ENCODE measurements at places on chromosomes 6 and 20. TPM values are rescaled to one million over a fixed set of nuclear protein-coding genes. Genes with fewer than 3 reads are reported as not detected.
A peak's percentile ranks its signal among the peaks of the same experiment; 100 is the strongest.

- peak; percentile 14 for DNase-seq
Observed at GRCh38 chr6:166466178-166467122, 83.7 kb upstream of the MPC1 start.

DNA sequence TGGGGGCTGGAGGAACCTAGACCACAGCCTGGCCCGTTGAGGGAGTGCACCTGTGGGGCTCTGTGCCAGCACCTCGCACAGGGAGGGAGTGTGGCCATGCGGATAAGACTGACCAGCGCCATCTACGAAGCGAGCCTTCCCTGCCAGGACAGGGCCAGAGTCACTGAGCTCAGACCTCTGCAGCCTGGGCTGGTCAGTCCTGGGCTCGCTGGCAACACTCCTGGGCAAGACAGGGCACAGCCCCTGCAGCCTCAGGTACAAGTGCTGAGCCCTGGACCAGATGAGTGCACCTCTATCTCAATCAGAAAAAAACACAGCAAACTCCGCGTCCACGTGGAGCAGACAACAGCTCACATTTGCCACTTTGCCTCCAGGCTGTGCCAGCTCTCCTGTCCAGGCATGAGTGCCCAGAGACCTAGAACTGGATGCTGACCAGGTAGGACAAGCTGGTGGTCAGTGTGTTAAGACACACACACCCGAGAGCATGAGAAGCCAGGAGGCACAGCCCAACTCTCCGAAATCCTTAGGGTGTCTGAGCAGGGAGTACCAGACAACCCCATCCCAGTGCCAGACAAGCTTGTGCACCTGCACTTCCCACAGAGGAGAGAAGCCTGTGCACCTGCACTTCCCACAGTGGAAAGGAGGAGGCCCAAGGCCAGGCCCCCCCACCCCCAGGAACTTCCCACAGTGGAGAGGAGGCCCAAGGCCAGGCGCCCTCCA is 4.9 kb downstream of the ARFRP1 start:
- DNase-seq, result no peak

The POPDC3 gene
- total RNA-seq, result 33.3 TPM

GRCh38 chr6:111602481-111603011 is 3.1 kb downstream of the TRAF3IP2 start:
- DNase-seq, result no peak

DNA sequence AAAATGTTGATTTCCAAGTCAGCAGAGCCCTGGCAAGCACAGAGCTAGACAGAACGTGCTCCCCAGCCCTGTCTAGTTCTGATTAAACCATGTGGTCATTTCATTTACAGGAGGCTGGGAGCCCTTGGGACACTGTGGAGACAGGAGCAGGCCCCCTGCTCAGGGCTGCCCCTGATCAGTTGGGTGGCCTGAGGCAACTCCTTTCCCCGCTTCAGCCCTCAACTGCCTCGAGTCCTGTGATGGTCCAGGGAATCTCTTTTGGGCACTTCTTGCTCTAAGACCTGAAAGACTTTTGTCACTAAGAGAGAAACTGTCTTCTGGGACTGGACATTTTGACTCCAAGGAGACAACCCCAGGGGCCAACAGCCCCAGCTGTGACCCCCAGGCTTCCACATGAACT is 13.5 kb downstream of the DYNLRB1 start:
- DNase-seq, result no peak

The EMILIN3 gene
- not detected for total RNA-seq

Measured in Daoy (cell line).